ENCODE measurements at places on chromosomes 5 and 9.

- DNase-seq = peak; percentile 50
These were observed 11.2 kb downstream of the IER5L start for GRCh38 chr9:129166623-129167557.

DNA sequence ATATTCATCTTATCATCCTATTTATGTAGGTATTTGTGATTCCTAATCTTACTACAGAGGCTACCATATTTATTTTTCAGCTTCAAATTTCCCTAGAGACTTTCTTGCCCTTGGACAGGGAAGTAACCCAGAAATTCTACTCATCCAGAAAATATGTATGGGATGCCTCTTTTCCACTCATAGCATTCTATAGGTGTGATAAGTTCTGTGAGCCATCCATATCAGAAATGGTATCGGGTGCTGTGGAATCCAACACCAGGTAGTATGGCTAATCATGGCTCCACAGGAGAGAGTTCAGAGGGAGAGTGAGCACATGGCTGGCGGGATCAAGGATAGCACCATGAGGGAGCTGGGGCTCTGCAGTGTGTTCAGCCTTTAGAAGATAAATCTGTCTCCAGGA lies 349.3 kb upstream of the ACTBL2 start:
- DNase-seq = no peak

DNA sequence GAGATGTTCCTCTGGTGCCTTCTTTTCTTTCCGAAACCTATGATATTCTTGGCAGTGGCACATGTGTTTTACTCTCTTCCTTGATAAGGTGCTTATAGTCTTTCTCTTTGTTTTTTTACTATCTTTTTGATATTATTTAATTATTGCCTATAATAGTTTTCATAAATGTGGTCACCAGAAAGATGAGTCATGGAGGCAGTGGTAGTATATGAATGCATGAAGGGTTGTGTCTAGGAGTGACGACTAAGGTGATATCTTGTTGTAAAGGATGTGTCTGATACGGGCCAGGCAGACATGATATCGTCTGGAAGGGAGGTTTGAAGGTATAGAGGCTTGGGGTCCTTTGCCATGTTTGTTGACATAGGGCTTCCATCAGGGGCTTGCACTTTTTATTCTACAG lies 36.8 kb downstream of the SLC44A1 start:
- DNase-seq = no peak

GRCh38 chr5:119078071-119078846 lies 7.4 kb downstream of the DMXL1 start:
- DNase-seq = no peak

- DNase-seq = no peak
These were observed 1.6 kb upstream of the SETX start for GRCh38 chr9:132356324-132356924.

DNA sequence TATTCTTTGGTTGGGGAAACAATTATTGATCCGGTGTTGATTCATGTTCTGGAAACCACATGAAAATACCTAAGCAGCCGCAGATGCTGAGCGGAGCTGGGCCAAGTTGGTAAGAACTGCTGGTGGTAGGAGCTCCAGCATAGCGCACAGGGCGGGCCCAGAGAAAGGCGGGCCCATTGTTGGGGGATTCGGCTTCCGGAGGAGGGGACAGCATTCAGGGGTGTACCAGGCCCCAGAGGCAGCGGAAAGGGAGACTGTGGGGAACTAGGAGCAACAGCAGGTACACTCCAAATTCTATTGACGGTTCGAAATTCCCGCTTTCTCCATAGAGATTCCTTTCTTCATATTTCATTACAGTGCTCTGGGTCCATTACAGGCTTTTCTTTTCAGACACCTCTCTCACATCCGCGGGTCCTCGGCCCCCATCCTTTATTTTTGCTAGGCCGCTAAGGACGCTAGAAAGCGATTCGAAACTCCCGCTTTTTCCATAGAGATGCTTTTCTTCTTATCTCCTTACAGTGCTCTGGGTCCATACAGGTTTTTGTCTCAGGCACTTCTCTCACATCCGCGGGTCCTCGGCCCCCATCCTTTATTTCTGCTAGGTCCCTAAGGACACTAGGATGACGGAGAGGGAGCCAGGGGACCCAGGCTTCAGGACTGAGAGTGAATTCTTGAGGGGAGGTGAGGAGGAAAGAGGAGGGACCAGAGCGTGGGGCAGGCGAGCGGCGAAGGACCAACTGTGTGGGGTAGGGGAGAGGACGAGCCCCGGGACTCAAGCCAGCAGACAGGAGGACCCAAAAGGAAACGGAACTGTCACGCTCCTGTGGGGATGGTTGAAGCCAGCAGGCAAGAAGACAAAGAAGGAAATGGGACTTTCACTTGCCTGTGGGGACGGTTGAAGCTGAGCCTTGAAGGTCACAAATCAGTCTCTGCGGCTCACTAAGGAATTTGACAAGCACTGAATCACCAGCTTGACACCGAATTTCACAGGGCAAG lies at the start of gene CCDC152:
Gene CCDC152 (plus strand): TSS at position 213 of the 996 bp plus-strand sequence. CDS start 2,304 bp downstream, outside the sequence.
- DNase-seq = no peak

DNA sequence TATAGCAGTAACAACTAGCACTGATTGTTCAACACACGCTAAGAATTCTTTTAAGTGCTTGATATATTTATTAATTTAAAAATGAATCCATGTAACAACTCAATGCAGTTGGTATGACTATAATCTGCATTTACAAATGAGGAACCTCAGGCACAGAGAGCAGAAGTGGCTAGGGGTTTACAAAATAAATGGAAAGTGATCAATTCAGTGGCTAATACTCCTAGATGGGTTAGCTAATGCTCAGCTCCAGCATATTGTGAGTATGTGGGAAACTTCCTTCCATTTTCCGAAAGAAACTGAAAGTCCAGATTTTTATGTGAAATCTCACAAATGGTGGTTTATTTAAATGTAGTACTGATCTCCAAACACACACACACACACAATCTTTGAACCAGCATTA lies 128.0 kb downstream of the RFX3 start:
- peak; percentile 9 for DNase-seq

DNA sequence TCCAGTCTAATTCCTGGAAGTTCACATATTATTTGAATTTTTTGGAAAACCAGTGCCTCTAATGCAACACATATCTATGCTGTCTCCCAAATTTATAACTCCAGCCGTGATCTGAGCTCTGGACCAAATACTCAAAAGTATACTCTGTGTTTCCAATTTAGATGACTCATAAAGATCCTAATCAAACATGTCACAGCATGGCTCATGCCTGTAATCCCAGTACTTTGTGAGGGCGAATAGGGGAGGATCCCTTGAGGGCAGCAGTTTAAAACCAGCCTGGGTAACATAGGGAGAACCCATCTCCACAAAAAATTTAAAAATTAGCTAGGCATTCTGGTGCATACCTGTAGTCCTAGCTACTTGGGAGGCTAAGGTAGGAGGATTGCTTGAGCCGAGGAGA lies 388.0 kb downstream of the CDH12 start:
- DNase-seq = no peak

GRCh38 chr5:148708854-148709253 lies 54.5 kb upstream of the HTR4 start:
- DNase-seq = no peak

- DNase-seq = no peak
These were observed 3.4 kb downstream of the SLC38A9 start for GRCh38 chr5:55708732-55709131.

DNA sequence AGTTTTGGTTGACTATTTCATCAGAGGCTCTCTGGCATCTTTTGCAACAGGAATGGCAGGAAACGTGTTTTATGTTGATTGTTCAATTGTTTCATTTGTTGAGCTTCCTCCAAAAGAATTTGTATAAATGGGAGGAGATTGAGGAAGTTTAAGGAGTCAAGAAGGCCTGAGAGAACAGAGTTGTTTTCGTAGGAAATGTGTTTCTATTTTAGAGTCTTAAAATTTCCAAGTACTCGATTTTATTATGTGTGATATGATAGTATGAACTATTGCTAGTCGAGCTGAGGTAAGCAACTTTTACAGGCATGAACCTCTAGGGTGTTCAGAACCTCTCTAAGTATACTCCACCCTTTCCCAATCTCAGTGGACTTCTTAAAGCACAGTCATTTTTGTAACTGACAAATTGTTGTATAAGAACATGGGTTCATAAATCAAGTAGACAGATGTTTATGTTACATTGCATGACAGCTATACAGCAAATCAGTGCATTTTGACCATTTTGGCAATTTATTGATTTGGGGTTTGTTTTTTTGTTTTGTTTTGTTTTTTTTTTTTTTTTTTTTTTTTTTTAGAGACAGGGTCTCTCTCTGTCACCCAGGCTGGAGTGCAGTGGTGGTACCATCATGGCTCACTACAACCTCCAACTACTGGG lies 47.4 kb downstream of the POLK start:
- DNase-seq = no peak

GRCh38 chr9:84460695-84461094 lies 120.1 kb upstream of the SLC28A3 start:
- no peak for DNase-seq

DNA sequence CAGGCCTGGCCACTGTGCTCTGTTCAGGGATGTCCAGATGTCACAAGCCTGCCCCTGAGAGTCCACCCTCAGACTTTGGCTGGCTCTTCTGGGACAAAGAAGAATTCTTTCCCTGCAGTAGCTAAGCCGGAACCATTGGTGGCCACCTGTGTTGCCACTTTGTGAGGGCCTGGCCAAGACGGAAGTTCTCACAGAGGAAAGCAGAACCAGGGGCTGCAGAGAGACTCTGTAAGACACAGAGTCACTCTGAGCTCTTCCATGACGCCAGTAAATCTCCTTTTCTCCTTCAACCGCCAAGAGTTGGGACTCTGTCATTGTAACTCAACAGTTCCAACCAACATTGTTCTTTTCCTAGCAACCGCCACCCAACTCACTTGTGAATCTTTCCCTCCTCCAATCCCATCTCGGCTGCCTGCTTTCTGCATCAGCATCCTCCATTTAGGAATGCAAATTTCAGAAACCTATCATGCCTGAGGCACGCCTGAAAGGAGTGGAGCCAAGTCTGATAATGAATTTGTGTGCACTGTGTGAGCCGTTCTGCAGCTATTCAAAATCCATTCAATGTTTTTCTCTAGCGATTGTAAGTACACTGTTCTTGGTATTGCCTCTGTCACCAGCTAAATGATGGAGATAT lies 37.8 kb upstream of the ATP6V1G1 start:
- DNase-seq = no peak

GRCh38 chr5:78591138-78591612 lies 57.4 kb downstream of the LHFPL2 start:
- DNase-seq = no peak

DNA sequence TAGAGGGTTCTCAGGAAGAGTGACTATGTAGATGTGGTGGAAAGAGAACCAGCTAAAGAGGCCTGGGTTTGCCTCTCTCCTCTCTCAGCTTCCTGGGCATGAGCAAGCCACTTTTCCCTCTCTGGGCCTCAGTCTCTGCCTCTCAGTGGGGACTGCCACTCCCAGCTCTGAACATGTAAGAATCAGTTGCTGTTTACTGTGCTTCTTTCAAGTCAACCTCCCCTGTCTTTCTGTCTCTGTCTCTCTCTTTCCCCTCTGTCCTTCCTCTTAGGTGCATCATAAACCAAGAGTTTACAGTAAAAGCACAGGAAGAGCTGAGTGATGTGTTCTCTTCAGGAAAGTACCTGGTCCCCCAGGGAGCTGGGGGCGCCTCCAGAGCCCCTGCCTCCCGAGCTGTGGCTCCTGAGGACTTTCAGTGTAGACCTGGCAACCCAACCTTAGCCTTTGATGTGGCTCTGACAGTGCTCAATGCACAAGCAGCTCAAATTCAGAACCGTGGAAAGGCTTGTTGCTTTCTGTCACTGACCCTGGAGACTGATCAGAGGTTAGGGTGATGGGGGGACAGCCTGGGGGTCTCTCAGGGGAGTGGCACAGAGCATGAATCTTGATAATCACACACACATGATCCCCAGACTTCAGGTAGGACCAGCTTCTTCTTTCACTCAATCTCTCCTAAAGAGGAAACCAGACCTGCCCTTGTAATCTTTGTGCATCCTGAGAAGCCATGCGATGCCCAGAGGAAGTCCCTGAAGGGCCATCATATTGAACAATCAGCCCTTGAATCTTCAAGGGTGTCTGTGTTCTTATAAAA lies 59.4 kb upstream of the TNFSF8 start:
- DNase-seq = no peak

DNA sequence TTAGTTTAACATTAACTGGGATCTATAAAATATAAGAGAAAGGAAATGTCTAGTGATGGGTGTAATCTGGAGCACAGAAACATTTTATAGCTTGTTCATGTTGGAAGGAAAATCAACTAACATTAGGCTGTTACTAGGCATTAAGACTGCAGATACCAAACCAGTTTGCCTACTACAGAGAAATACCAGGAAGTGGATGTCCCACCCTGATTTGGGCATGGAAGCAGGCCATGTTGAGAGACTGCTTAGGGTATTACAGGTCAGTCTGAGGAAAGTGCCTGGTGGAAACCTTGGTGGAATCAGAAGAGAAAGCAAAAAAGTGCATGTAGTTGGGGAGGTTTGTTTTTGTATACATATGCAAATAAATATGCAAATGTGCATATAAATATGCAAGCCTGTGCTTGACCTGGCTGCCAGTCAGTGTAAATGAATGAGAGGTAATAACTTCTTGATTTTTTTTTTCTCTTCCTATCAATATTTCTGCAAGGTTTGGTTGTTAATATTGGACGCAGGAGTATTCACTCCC lies 9.6 kb upstream of the CCDC112 start:
- no peak for DNase-seq

DNA sequence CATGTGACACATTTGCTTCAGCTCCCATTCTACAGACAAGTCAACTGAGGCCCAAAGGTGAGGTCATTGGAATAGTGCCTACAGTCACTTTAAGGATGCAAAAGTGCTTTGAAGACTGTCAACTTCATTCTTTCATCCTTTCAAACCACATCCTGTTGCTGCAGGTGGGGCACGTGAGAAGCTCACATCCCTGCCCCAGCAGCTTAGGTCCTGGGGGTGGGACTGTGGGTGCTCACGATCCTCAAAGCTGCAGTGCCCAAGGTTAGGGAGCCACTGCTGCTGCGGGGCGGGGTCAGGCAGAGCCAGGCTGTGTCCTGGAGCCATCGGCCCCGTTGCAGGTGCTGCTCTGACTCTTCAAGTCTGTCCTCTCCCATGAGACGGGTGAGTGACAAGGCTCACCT lies 57.9 kb upstream of the IER5L start:
- peak; percentile 95 for DNase-seq

GRCh38 chr5:81097713-81098112 lies 135.4 kb upstream of the CKMT2 start:
- no peak for DNase-seq

DNA sequence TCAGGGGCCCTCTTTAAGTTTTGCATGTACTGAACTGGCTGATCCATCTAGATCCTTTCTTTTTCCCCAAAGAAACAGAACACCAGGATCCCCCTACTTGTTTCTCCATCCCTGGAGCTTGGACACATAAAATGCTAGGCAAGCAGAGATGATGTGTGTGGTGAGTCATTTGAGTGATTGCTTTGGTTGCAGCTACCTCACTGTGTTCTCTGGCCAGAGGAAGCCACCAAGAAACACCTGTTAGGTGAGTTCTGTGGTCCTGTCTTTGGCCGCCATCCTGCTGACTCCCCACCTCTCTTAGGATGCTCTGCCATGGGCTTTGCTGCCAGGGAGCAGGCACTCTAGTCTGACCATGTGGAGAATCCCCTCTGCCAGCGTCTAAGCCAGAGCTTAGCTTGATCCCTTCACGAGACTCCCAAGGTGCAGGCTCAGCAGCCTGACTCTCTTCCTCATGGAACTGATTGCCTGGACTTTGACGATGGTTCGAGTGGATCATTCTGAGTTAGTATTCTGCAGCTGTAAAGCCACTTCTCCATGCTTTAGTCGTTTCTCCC lies 27.3 kb upstream of the DENND1A start:
- no peak for DNase-seq

GRCh38 chr9:33157960-33158842 lies 8.9 kb downstream of the B4GALT1 start:
- DNase-seq = no peak
